ENCODE measurements at places on chromosomes 1 and 21.

DNA sequence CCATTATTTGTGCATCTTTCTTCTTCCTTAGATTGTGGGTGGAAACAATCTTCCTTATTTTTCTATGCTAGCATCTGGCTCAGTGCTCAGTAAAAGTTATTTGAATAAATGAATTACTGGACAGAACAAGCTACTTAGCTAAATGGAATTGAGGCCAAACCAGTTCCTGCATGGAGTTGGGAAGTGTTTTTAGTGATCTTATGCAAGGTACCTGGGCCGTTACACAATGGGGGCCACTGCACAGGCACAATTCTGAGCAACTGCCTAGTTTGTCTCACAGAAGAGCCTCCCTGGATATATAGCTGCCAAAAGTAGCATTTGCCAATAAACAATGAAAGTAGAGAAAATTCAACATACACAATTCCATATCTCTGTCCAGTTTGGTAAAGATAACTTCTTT is 27.0 kb upstream of the SERBP1 start:
- DNase-seq = no peak

DNA sequence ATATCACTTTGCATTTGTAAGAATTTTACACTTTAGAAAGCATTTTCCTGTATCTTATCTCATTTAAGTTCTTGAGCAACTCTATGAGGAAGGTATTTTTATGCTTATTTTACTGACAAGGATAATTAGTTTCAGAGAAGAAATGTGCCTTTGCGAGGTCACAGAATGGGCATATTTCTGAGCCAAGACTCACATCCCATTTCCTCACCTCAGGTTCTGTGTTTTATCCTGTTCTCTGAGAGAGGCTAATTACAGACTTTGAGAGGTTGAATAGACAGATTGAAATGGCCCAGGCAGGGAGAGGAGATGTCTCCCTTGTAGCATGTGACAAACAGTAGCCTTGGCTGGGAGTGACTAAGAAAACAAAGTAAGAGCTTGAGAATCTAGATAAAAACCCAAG is 39.1 kb upstream of the ZC3H11B start:
- DNase-seq = no peak

GRCh38 chr1:168550971-168551370 is 7.2 kb upstream of the XCL2 start:
- no peak for DNase-seq

DNA sequence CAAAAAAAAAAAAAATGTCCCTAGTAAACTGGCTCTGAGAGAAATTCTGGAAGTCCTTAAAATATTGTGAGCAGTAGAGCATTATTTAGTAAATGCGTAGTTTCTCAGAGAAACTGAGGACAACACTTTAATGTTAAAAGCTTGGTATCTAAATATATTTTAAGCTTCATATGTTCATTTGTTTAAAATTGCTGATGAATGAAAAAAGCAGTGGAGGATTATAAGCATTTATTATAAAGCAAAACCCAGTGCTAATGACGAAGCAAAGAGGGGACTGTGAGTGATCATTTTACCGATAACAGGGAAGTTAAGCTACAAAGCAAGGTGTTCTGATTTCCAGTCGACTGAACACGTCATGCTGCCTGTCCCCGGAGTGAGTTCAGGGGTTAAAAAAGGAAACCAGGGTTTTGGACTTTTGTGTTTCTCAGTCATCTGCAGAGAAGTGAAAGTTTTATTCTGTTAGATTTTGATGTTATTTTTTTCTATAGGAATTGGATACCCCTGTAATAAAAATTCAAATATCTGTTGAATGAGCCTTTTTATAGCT is 64.5 kb upstream of the SCCPDH start:
- peak; percentile 48 for DNase-seq

DNA sequence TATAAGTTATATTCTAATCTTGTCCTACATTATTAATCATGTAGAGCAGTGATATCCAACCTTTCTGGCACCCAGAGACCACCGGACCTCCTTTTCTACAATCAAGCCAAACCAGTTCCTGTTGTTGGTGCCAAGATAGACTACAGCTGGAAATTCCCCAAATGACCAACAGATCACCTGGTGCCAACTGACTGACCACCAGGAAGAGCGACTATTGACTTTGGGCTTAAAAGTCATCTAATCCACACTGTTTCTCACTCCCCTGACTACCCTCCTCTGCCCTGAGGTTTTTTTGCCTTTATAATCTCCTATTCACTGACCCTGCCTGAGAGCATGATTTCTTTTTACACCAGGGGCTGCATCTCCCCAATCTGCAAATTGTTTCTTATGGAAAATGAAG is 425.2 kb downstream of the TTLL7 start:
- DNase-seq = no peak

- no peak for DNase-seq
Measured at GRCh38 chr1:213605732-213606131, 382.0 kb upstream of the PROX1 start.

- no peak for DNase-seq
Measured at GRCh38 chr1:169918927-169919326, 25.2 kb upstream of the SCYL3 start.

DNA sequence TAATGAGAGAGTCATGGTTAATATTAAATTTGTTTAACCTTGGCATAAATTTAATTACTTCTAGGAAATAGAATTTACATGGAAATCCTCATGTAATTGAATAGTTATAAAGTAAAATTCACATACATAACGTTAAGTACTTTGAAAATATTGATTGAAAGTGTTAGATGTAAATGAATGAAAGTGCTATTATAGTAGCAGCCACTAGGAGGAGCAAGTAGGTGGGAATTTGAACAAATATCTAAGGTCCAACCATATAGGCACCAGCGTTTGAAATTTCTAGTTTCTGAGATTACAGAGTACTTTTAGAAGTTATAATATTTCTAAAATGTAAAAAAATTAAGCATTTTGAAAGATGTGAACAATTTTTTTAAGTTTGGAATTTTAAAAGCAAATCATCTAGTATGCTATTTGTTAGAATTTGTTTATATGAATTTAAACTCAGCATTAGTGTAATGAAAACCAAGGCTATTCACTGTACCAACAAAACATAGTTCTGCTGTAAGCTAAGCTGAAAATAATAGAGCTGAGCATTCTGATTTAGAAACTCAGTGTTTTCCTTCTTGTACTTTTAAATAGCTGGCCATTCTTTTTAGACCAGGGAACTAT is 3.3 kb downstream of the B3GALT2 start:
- peak; percentile 9 for DNase-seq

GRCh38 chr1:4312024-4312423 is 342.4 kb upstream of the AJAP1 start:
- no peak for DNase-seq

- DNase-seq = no peak
Measured at GRCh38 chr1:200471739-200472138, 61.9 kb upstream of the ZNF281 start.

DNA sequence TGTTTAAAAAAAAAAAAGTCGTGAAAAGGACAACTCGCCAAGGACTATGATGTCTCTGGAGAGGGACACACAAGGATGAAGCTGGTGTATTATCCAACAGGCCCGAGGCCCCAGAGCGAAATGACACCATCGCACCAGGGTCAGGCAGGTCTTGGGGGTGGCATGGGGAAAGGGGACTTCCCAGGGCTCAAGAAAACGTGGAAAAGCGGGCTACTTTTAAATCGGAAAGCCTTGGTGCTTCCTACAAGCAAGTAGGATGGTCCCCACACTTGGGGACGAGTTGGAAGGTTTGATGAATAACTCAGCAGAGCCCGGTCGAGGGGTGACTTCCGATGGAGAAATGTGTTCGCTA is 505 bp upstream of the GNPAT start:
- DNase-seq = no peak

DNA sequence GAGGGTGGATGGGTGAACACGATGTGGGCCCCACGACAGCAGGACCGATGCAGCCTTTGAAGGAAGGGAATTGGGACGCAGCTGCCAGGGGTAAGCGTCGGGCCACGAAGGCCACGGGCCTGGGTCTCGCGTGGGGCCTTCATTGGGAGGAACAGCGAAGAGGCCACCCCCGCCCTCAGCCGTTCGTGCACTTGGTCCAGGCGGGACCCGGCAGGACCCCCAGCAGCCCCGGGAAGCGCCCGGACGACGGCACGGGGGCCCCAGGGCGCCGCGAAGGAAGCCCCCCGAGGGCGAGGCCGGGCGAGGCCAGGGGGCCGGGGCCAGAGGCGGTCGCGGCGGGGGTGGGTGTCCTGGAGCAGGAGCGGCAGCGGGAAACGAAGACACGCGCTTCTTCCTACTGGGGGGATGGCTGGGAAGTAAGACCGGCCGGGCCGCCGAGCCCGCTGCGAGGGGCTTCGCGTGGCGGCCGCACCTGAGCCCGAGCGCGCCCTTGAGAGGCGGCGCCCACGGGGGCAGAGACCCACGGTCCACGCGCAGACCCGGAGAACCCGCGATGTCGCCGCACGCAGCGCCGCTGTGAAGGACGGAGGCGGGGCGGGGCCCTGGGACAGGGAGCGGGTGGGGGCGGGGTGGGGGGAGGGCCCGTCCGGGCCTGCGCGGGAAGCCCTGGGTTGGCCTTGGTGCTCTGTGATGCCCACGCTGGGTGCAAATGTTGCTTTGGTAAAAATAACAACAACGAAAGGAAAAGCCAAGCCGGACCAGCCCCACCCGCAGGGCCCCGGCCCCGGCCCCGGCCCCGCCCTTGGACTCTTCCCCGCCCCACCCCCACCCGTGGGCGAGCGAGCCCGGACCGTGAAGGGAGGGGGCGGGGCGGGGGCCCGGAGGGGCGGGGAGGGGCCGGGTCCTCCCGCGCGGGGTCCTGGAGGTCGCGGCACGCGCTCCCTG is 56.0 kb upstream of the ADARB1 start:
- DNase-seq = no peak

GRCh38 chr21:42062236-42063022 is 8.7 kb upstream of the UMODL1 start:
- DNase-seq = peak; percentile 82

- no peak for DNase-seq
Measured at GRCh38 chr1:68217060-68217554, 15.2 kb downstream of the WLS start.

DNA sequence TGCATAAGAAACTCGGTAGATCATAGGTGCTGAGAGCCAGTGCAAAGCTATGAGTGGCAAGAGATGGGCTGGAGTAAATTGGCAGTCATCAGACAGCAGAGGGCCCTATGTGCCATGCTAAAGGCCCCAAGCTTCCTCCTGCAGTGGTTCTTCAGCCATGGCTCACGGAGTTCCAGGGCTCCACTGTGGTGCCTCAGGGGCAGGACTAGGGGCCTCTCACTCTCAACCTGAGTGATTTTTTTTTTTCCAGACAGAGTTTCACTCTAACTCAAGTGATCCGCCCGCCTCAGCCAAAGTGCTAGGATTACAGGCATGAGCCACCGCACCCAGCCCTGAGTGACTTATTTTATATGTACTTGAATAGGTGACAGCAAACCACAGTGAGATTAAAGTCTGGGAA is 10.4 kb upstream of the GJA8 start:
- no peak for DNase-seq

GRCh38 chr21:45923146-45923545 is 58.4 kb upstream of the COL6A1 start:
- DNase-seq = no peak

DNA sequence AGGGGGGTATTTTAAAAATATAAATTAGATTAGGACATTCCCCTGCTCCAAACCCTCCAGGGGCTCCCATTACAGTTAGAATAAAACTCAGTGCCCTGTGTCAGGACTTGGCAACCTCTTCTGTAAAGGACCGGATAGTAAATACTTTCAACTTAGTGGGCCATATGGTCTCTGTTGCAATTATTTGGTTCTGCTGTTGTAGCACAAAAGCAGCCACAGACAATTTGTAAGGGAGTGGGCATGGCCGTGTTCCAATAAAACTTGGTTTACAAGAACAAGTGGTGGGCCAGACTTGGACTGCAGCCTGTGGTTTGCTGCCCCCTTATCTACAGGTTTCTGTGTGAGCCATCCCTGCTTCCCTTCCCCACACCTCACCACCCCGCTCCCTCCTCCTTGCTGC is 92.0 kb downstream of the ACTL8 start:
- DNase-seq = no peak

DNA sequence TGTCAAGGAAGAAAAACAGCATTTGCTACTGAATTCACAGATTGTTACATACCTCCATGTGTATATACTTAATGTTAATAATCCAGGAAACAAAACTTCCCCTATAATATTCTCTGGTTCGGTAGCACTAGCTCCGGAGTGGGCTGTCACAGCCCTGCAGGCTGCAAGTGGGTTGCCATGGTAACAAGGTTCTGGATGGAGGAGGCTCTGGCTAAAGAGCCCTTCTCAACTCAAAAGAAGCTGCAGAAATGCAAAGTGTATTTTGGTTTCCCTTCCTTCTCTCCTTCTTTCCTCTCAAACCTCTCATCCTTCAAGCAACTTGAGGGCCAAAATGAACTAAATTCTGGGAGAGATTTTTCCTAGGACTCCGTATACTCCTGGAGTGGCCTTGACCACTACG is 45.2 kb downstream of the ASTN1 start:
- DNase-seq = no peak

DNA sequence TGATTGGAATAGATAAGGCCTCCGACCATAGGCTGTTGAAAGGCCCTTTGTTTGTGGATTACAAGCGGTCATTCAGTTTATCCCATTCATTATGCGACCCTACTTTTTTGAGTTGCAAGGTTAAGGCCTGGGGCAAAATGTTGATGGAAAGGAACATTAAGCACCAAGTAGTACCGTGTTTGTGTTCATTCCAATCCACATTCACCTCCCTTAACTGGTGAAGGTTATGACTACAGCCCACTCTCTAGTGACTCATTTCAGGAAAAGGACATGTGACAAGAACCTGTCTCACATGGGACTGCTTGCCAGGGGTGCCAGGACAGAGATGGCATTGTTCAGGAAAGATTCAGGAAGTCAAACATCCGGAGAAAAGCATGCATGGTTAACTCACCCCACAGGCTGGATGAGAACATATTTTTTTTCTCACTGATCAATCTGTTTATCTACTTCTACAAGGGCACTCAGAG is 81.6 kb downstream of the CD58 start:
- no peak for DNase-seq

DNA sequence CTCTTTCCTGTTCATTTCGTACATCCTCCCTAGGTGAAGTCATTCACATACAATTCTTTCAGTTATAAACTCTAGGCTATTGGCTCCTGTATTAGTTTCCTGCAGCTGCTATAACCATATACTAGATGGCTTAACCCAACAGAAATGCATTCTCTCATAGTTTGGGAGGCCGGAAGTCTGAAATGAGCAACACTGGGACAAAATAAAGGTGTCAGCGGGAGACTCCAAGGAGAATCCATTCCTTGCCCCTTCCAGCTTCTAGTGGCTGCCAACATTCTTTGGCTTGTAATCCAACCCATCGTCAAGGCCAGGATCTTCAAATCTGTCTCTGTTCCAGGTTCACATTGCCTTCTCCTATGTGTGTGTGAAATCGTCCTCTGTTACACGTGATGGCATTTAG is 71.3 kb downstream of the TOR3A start:
- no peak for DNase-seq

Data from GM10248 (cell line).